ENCODE measurements at places on chromosomes 6 and 20. TPM values are rescaled to one million over a fixed set of nuclear protein-coding genes. Genes with fewer than 3 reads are reported as not detected.
A peak's percentile ranks its signal among the peaks of the same experiment; 100 is the strongest.

Gene HLA-DRA
- 185 TPM for total RNA-seq

DNA sequence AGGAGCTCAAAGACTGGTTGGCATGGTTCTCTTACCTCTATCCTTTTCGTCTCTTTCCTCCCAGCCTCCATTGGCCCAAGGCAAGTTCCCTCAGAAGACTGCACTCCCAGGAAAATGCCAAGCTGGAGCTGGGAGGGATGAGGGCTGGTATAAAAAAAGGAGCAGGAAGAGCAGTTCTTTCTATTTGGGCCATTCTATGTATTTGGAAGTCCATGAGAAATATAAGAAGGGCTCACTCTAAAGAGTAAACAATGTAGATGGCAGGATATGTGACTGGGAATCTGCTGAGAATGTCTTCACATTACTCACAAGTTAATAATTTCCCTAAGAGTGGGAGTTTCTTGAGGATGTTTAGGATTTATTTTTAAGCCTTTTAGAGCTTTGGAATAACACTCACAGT lies 36.6 kb upstream of the ADTRP start:
- no peak for DNase-seq

Gene SRXN1
- 25.3 TPM for total RNA-seq

- DNase-seq = peak; percentile 84
Measured at GRCh38 chr6:135251498-135252441, 70.7 kb downstream of the MYB start.

DNA sequence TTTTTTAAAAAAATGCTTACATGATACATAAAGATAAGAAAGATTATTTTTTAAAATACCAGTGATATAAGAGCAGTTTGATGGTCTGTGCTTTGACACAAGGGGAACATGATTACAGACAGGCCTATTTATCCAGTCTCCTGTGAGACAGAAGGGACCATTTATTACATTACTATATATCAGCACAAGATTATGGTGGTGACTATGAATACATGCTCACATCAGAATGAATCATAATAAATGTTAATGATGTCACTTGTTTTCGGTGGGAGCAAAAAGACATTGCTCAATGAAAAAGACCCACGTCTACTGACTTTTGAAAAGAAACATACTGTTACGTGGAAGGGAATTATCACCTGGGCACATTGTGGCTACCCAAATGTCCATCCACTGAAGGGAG lies 455.1 kb downstream of the CDC5L start:
- DNase-seq = no peak

Gene C20orf141
- total RNA-seq = not detected

DNA sequence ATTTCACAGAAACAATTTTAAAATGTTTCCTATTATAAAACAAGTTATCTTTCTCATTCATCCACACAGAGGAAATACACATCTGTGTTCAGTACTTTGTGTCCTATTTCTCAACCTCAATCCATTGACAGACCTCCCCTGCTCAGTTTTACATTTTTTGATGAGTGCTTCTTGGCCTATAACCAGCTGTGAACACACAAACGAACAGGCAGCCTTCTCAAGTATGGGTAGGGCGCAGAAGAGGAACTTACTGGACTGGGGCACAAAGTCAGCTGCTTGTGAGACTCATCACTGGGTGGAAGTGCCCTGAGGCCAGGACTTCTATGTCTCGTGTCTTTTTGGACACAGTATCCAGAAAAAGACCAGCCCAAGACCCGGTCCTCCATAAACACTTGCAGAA lies 2.8 kb downstream of the RPS6KA2 start:
- no peak for DNase-seq

DNA sequence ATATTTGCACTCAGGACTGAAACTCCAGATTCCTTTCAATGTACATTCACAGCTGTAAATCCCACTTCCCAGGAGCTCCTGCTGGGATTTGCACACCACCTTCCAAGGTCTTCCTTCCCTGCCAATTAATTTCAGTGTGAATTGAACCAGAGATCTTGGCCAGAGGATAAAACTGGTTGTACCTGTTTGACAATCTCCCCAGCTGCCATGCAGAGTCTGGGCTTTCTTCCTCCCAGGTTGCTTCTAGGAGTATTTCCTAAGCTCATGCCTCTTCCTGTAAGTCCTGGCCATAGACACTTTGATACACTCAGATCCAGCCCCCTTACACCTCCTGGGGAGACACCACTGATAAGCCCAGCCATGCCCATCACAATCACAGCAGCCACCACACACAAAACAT lies 15.6 kb downstream of the MAFB start:
- no peak for DNase-seq

Gene PXDC1
- total RNA-seq = 8.8 TPM

DNA sequence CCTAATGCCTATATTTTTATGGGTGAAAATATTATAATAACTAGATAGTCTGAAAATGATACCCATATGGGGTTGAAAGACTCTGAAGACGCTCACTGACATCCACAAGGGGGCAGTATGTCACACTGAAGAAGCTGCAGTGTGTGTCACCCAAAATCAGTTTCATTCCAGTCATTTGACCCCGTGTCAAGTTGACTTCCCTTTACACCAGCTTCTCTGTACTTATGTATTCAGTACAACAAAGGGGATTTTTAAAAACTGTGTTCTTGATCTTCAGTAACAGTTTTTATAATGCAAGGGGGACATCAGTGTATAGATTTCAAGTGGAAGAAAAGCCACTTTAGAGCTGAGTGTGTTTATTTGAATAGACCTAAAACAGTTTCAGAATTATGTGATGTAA lies 19.3 kb downstream of the FAXC start:
- DNase-seq = peak; percentile 34

- no peak for DNase-seq
Measured at GRCh38 chr6:13576017-13576416, 1.6 kb downstream of the SIRT5 start.

- no peak for DNase-seq
Measured at GRCh38 chr6:135012349-135012748, 42.3 kb downstream of the HBS1L start.

- DNase-seq = no peak
Measured at GRCh38 chr6:119764927-119765681, 415.5 kb upstream of the MAN1A1 start.

Gene UBD
- 10.3 TPM for total RNA-seq

- DNase-seq = no peak
Measured at GRCh38 chr6:70839286-70840266, 117.3 kb downstream of the B3GAT2 start.

Gene KCNQ2
- total RNA-seq = 0.27 TPM

DNA sequence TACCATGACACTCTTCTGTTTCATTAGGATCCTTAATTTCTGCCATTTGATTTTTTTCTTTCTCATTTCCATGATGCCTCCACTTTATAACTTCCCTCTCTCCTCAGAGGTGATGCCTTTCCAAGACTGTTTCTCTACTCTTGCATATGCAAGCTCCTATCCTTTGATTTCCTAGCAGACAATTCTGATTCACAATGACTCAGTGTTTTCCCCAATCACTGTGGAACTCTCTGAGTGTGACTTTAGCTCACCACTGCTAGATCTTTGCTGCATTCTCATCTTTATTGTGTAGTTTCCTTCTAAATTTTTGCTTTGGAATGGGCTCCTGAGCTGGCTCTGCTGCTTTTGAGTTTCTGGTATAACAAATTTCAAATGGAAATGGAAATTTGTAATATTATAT lies 184.9 kb downstream of the TINAG start:
- no peak for DNase-seq

Gene CLPSL2
- total RNA-seq = not detected

GRCh38 chr6:1079525-1079924 lies 232.4 kb upstream of the FOXQ1 start:
- no peak for DNase-seq

DNA sequence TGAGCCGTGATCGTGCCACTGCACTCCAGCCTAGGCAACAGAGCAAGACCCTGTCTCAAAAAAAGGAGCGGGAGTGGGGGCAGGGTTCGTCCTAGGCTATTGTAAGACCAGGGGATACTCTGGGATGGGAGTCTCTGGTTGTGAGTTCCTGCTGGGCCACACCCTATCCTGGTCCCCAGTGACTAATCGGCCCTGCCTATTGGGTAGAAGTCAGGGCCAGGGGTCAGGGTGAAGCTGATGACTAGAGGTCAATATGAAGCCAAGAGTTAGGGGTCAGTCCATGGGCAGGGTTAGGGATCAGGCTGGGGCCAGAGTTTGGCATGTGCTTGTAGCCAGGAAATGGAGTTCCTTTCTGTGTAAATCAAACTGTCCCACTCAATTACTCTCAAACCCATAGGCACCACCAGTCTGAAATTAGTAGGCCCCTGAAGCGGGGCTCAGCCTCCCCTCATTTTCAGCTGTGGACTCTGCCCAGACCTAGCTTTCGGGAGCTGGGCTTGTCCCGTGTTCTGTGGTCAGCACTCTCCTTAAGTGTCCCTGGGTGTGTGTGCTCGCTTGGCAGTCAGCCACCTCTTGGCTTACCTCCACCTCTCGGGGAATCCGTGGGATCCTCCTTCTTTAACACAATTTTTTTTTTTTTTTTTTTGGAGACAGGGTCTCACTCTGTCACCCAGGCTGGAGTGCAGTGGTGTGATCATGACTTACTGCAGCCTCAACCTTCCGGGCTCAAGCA lies 1.8 kb downstream of the HSPA12B start:
- peak; percentile 73 for DNase-seq

GRCh38 chr6:167236239-167236571 lies 54.9 kb upstream of the UNC93A start:
- DNase-seq = no peak

DNA sequence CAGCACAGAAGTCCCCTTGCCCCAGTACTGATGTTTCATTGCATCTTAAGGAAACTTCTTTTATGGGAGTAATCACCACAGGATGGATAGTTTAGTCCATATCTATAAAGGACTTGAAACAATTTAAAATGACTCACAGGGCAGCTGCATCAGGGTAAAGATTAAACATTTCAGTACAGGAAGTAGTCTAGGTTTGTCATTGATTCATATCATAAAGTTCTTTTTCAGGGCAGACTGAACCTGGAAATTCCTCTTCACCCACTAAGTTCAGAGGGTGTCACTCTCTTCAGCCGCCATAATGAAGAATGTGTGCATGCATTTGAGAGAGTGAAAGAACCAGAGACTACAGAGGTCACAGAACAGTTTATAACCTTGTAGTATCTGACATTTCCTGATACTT lies 296.3 kb upstream of the JAG1 start:
- no peak for DNase-seq

GRCh38 chr6:15588971-15589634 lies 73.7 kb downstream of the DTNBP1 start:
- DNase-seq = no peak

DNA sequence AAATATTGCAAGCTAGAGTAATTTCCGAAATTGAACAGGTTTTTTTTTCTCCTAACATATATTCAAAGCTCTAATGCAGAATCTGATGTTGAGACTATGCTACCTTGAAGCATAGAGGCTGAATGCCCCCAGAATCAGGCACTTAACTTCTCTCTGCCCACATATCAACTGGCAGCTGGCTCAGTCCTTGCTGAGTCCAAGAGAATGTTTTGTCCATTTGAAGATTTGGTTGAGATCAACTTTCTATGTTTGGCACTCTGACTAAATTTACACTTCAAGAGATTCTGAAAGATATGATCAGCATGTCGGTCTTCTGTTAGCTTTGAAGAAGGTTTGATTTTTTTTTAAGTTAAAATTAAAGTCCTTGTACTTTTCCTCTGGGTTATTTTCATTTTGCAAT lies 1298.1 kb downstream of the EPHA7 start:
- no peak for DNase-seq

- peak; percentile 23 for DNase-seq
Measured at GRCh38 chr20:46324960-46325703, 16.8 kb upstream of the CDH22 start.

Gene BTN1A1
- total RNA-seq = not detected

Gene SPDEF
- 71.0 TPM for total RNA-seq

Gene PPP1R16B
- total RNA-seq = 2.1 TPM

GRCh38 chr6:152271776-152272464 lies 365.2 kb downstream of the SYNE1 start:
- DNase-seq = no peak

DNA sequence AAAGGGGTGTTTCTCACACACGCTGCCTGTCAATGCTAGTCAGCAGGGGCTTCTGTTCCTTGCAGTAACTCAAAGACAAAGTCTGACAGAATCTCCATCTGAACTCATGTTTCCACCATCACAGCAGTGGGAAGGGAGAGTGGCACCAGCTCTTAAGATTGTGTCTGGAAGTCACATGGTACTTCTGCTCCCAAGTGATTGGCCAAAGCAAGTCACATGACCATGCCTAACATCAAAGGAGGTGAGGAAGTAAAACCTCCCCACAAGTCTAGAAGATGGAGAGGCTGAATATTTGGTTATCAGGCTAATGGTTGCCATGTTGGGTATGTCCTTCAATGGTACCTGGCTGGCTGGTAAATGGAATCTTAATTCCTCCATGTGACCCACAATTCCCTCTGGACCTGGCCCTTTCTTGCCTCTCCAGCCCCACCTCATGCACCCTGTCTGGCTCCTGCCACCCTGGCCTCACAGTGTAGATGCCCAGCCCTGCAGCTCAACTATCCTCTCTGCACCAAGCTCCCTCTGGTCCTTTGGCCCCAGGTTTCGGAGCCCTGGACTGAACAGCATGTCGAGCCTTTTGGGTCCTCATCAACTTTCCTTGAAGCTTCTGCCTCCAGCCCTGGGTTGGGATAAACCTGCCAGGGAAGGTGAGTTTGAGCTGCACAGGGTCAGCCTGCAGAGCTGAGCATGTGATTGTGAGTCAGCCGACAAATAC lies 51.0 kb upstream of the PMEPA1 start:
- DNase-seq = no peak

DNA sequence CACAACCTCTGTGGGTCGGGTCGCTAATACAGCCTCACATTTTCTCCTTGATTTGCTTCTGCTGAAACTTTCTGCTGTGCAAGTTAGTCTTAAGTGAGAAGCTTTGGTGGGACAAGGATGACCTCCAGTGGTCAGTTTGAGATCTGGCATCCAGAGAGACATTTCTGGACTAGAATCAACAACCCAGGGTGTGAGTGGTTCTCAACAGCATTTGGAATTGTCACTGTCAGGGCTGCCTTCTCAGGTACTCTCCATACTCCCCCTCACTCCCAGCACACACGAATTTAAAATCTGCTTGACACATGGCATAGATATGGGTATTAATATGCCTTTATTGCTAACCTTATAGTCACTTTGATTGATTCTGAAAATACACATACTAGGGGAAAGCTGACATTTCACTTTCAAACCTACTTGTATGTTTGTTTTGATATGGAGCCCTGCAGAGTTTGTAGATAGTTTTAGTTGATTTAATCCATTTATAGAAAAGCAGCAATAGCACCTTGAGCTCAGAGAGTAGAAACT lies 13.2 kb downstream of the OTOR start:
- DNase-seq = peak; percentile 44

Gene GHRH
- total RNA-seq = not detected

Gene DEF6
- total RNA-seq = 8.1 TPM

DNA sequence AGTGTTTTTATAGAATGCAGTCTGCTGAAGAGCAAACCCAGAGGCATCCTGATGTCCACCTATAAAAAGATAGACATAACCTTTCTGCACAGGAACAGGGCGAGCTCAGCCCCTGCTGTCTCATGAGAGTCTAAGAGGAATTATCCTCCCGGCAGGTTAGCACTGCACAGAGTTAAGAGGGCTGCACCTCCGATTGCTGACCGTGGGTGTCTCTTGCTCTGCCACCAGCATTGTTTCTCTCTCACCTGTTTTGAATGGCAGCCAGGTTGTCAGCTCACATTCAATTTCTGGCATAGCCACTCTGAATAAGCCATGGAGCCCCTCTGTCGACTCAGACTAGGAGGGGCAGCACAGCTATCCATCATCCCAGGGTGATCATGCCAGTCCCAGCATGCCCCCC lies 211.2 kb downstream of the PHACTR1 start:
- no peak for DNase-seq

Data from colonic mucosa (tissue), 4 donors.